ENCODE measurements at places on chromosomes 7 and 10.

- DNase-seq, result no peak
Observed at GRCh38 chr7:36639826-36640225, 84.5 kb downstream of the AOAH start.

- no peak for DNase-seq
Observed at GRCh38 chr10:6025683-6026255, 36.4 kb downstream of the IL2RA start.

DNA sequence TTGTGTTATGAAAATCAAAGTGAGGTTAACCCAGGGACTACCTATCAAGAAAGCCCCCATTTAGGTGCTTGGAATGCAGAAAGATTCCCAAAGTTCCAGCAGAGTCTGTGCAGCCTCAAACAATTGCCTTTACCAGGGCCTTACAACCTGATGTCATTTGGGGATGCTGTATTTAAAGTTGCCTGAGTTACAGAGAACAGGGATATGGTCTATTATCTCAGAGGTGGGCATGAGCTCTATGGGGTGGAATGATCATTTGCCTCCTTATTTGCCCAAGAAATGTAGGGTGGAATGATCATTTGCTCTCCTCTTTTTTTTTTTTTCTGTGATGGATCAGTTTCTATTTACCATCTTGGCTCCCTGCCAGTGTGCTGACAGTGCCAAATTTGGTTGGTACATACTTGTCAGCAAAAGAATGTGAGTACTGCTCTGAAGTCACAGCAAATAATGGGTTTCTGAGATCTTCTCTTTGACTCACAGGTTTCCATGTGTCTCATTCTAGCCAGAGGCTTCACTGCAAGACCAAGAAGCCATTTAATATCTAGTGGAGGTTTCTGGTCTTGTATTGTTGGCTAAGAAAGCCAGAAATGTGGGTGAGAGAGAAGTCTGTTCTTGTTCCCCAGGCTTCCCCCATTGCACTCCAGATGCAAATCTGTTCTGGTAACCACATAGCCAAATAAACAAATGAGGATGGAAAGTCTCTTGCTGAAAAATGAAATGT, 45.5 kb upstream of the ZNRF2 start:
- DNase-seq, result no peak

- no peak for DNase-seq
Observed at GRCh38 chr10:58393317-58393716, 8.1 kb downstream of the TFAM start.

- DNase-seq, result no peak
Observed at GRCh38 chr7:139183878-139184338, 47.1 kb upstream of the UBN2 start.

DNA sequence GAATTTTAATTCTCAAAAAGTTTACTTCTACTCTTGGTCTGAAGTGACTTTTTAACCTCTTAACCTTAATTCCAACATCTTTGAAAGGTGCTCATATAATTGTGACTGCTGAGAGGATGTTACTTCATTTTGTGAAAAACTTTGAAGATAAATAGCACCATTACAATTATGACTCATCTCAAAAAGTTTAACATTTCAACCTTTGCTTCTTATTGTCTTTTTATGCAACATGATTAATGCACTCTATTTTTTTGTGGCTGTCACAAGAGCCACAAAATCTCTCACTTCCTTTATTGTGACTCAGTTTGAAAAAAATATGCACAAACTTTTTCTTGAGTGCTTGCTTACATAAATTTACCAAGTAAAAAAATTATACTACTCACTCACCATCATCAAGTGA, 383.1 kb downstream of the LRRTM3 start:
- DNase-seq, result no peak

DNA sequence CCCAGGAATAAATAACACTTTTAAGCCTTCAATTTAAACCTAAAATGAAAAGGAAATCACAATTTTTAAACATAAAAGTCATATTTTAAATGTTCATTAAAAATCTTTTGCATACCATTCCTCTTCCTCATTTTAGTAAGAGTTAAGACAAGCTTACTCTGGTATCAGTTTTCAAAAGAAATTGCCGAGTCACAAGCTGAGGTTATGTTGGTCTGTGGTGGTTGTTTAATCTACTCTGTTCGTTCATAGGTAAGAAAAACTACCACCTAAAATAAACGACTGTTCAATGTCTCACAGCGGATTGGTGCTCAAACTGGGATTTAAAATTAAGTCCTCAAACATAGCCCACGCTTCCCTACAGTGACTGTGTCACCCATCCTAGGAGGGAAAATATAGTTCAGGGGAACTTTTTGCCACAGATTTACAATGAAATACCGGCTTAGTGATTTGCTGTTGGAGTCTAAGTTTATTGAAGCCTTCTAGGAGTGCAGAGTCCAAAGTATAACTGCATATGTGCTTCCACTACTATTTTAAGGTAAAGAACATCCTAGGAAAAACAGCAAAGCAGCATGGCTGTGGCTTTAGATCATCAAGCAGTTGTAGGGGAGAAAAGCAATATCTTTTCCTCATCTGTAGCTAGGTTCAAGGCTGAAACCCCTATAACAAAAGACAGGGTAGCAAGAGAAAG, 61.1 kb downstream of the GNAT3 start:
- no peak for DNase-seq

Data from gastrocnemius medialis (tissue), 4 donors.